ENCODE measurements at places on chromosomes 2 and 18. TPM values are rescaled to one million over a fixed set of nuclear protein-coding genes. Genes with fewer than 3 reads are reported as not detected.

The TUBA3E gene
- polyA plus RNA-seq, result not detected

The KCNJ13 gene
- polyA plus RNA-seq, result not detected

- no peak for DNase-seq
These were observed 22.2 kb upstream of the NT5C1B start for GRCh38 chr2:18611604-18612003.

- no peak for DNase-seq
These were observed 15.9 kb downstream of the SMPD4 start for GRCh38 chr2:130165293-130166016.

DNA sequence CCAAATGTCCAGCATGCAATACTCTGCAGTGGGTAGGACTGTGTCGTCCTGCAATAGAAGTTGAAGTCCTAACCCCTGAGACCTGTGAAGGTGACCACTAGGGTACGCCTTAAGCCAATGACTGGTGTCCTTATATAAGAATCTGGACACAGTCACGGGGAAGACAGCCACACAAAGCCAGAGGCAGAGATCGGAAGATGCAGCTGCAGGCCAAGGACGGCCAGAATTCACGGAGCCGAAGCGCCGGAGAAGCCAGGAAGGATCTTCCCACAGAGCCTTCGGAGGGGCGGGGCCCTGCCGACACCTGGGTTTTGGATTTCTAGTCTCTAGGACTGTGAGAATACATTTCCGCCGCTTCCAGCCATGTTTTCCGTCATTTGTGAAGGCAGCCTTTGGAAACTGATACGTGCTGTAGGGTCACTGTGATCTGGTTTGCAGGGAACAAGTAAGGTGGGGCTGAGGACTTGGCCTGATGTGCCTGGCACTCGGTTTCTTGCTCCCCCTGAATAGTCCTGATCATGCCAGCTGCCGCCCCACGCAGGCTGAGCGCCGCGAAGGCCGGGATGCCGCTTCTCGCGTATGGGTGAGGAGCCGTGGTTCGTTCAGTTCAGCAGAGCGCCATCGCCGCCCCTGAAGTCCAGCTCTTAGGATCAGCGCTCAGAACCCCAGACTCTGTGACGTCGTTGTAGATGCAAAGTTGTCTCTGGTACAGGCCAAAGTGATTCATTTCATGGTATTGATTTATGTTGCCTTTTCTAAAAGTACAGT lies 38.7 kb downstream of the PTGR3 start:
- no peak for DNase-seq

GRCh38 chr18:48934723-48935432 lies 15.9 kb downstream of the SMAD7 start:
- no peak for DNase-seq

The LCT gene
- polyA plus RNA-seq, result not detected

DNA sequence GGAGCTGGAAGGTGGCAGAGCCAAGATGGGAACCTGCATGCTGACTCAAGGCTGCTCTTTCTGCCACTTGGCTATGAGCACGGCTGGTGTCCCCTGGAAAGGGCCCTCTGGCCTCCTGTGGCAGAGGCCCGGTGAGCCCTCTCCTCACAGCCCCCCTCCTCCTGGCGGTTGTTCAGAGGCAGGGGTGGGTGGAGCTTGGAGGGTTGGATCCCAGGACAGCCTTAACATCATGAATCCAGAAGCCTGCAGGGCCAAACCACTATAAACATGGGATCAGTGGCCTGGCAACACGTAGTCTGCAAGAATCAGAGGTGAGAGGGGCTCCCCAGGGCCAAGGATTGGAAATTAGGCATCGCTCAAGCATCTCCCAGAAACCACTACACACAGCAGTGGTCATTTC lies 48.5 kb upstream of the LOXHD1 start:
- DNase-seq, result no peak

The EMILIN1 gene
- 0.89 TPM for polyA plus RNA-seq

Measured in naive thymus-derived CD4-positive, alpha-beta T cell (primary cell).